ENCODE measurements at places on chromosomes 5 and 9. TPM values are rescaled to one million over a fixed set of nuclear protein-coding genes. Genes with fewer than 3 reads are reported as not detected.

GRCh38 chr9:86093788-86094555 lies 5.4 kb downstream of the GOLM1 start:
- DNase-seq, result no peak

DNA sequence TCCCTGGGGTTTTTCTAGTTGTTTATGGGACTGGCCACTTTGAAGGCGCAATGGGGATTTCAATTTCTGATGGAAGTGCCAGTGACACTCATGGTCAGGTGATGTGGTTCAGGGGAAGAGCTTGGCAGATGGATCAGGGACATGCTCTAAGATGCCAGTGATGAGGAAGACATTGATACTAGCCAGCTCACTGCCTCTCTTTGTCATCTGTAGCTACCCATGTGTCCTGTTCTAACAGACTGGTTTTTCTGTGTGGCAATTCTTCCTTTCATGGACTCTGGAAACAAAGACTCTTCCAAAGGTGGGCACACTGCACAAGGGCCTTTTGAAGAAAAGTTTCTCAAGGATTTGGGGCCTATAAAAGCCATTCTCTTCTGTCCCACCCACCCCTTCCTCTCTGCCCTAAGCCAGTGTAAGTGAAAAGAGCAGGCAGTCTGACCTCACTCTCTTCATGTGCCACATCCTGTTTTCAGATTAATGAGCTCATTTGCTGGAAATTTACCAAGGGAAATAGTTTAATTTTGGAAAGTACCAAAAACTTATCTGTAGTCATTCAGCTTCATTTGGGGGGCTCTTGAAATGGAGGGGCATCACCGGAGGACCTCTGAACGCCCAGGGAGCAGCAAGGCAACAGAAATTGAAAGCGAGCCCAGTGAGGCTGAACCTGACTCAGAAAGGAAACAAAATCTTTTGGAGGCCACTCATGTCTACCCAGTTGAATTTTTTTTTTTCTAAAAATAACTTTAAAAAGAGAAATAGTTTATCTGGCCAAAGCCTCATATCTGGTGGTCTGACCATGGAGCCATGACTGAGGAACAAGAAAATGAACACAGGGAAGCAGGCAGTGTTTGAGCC lies 4.9 kb upstream of the TRAF1 start:
- no peak for DNase-seq

The SLC4A9 gene
- not detected for total RNA-seq

DNA sequence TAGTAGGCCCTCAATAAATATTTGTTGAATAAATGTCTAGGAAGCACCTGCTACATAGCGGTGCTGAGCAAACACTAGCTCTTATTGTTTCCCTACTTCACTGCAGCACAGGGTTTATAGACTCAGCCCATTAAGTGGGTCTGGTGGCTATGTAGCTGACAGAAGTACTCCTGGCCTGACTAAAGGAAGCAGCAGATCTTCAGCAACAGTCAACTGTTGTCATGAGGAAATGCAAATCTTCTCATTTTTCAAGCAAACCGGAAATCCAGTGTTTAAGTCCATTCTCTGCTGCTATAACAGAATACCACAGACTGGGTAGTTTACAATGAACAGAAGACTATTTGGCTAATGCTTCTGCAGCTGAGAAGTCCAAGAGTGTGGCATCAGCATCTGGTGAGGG lies 2.8 kb upstream of the TEX10 start:
- no peak for DNase-seq

DNA sequence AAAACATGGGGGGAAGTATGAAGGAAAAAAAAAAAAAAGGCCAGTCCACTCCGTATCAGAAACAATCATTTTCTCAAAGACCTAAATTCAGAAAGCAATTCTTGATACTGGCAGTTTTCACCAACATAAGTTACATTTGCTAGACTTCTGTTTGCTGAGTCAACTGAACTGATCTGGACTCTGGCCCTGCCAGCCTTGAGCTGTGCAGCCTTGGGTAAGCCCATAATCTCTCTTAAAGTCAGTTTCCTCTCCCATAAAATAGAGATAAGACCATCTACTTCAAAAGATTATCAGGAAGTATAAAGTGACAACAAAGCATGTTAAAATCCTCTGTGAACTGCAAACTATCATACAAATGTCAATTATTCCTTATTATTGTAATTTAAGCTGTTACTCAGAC lies 106.8 kb downstream of the MAPKAP1 start:
- DNase-seq, result no peak
